ENCODE measurements at places on chromosomes 4 and X.

DNA sequence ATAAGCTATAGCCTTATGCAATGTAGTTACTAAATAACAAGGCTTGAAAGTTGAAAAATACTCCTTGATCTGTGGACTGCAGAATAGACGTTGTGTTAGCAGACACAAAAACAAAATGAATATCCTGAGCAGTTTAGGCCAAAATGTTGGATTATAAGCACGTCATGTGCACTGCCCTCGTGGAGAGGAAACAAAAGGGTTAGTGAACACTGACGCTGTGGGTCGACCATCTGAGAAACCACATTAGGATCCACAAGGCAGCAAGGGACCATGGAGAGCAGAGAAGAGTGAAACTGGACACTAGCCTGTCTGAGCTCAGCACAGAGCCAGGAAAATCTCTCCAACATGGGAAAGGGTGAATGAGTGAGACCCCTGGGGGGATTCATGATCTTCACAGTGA is 145.3 kb downstream of the DTHD1 start:
- no peak for DNase-seq

GRCh38 chr4:4461850-4462249 is 74.9 kb downstream of the NSG1 start:
- no peak for DNase-seq

GRCh38 chr4:89411539-89412309 is 104.1 kb upstream of the GPRIN3 start:
- no peak for DNase-seq

DNA sequence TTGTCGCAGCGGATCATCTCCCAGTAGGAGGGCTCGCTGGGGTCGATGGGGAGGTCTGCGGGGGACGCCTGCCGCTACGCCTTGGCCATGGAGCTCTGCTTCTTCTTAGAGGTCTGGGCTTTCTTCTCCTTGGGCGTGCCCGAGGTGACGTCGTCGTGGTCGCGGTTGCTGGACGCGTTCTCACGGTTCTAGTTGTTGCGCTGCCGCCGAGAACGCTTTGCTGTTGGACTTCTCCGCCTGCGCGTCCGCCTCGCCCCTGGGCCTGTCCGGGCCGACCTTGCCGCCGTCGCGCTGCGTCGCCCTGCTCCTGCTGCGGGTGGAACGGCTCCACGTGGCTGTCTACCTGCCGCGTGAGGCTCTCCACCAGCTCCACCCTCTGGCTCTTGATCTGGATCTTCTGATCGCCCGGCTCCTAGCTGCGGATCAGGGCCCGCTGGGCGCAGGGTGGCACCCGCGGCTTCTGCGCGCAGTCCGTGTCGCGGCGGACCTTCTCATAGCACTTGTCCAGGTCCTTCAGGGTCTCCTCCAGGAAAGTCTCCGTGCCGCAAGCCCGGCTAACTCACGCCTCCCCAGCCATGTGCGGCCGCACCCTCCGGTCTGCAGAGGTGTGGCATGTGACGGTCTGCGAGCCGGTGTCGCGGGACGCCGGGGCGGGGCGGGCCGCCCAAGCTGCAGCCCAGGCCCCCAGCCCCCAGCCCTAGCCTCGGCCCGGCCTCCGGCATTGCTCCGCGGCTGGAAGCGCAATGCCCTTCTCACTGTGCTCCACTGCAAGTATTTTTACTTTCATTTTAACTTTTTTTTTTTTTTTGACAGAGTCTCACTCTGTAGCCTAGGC is 40.5 kb upstream of the OGT start:
- no peak for DNase-seq

GRCh38 chr4:109721033-109721432 is 8.8 kb downstream of the PLA2G12A start:
- DNase-seq, result no peak

DNA sequence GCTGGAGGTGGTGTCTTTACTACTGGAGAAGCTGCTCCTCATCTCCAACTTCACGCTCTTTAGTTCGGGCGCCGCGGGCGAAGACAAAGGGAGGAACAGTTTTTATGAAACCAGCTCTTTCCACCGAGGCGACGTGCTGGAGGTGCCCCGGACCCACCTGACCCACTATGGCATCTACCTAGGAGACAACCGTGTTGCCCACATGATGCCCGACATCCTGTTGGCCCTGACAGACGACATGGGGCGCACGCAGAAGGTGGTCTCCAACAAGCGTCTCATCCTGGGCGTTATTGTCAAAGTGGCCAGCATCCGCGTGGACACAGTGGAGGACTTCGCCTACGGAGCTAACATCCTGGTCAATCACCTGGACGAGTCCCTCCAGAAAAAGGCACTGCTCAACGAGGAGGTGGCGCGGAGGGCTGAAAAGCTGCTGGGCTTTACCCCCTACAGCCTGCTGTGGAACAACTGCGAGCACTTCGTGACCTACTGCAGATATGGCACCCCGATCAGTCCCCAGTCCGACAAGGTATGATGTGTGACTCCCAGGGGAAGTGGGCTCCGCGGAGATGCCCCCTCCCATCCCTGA is 634 bp downstream of the LRAT start:
- no peak for DNase-seq

DNA sequence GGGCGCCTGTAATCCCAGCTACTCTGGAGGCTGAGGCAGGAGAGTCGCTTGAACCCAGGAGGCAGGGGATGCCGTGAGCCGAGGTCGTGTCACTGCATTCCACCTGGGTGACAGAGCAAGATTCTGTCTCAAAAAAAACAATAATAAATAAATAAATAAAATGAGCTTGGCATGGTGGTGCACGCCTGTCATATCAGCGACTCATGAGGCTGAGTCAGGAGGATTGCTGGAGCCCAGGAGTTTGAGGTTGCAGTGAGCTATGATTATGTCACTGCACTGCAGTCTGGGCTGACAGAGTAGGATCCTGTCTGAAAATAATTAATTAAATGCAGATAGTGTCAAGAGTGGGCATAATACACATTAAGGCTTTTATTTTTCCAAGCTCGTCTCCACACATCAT is 77.5 kb downstream of the DHRSX start:
- DNase-seq, result no peak

GRCh38 chr4:86896596-86896995 is 4.4 kb upstream of the C4orf36 start:
- no peak for DNase-seq

- no peak for DNase-seq
These were observed 235.0 kb downstream of the MAML3 start for GRCh38 chr4:139919004-139919403.

- DNase-seq, result no peak
These were observed 131.2 kb upstream of the HHIP start for GRCh38 chr4:144514736-144515135.

DNA sequence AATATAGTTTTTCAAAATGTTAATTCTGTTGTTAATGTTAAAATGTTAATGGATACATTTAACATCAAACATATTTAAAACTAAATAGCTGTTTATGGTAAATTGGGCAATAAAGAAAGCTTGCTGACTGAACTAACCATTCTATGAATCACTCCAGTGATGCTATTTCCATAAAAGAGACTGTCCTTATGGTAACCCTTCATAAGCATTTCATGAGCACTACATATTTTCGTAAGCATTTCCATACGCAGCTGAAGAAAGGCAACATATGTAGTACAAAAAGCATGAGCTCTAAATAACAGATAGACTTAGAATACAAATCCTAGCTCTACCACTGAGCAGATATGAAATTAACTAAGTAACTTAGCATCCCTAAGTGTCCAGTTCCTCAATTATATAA is 188.9 kb downstream of the COL25A1 start:
- DNase-seq, result peak; percentile 84

DNA sequence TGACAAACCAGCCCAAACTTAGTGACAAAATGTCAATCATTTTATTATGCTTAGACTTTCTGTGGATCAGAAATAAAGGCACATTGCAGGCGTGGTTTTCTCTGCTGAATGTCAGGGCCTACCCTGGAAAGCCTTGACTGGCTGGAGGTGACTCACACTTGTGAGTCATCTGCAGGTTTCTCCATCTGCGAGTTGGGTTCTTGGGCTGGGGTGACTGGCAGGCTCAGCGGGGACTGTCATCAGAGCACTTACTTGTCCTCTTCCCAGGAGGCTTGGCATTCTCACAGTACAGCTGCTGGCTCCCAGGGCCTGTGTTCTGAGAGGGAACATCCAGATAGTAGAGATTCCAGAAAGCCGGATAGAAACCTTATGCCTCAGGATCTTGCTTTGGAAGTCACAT is 153.8 kb upstream of the AGA start:
- DNase-seq, result peak; percentile 36

- no peak for DNase-seq
These were observed 83.4 kb upstream of the FAM47B start for GRCh38 chrX:34859191-34859590.

- DNase-seq, result no peak
These were observed 21.5 kb downstream of the UVSSA start for GRCh38 chr4:1368421-1369090.

GRCh38 chrX:144259054-144259453 is 375.2 kb downstream of the UBE2NL start:
- no peak for DNase-seq

DNA sequence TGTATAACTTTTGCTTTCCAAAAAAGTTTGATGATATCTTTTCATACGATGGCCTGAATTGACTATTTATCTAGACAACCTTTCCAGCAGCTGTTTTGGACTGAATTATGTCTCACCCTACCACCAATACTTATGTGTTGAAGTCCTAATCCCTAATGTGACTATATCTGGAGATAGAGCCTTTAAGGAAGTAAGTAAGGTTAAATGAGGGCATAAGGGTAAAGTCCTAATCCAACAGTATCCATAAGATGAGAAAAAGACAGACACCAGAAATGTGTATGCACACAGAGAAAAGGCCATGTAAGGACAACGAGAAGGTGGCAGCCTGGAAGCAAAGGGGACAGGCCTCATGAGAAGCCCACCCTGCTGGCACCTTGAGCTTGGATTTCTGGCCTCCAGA is 86.6 kb upstream of the PPARGC1A start:
- no peak for DNase-seq

DNA sequence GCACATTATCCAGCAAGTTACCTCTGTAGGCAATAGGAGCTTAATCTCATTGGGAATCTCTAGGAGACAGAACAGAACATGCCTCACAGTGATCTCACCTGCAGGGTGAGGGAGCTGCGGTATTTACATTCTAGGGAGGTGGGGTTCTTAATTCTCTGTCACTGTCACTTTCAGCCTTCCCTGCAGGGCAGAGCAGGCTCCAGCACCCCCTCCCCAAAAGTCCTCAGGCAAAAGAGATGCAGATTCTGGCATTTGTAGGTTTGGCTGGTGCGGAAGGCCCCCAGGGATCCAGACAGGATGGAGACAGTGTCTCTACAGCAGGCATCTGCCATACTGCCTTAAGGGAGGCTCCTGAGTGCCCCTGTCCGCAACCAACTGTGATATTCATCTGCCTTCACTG is 166.4 kb upstream of the ATP6AP2 start:
- no peak for DNase-seq

DNA sequence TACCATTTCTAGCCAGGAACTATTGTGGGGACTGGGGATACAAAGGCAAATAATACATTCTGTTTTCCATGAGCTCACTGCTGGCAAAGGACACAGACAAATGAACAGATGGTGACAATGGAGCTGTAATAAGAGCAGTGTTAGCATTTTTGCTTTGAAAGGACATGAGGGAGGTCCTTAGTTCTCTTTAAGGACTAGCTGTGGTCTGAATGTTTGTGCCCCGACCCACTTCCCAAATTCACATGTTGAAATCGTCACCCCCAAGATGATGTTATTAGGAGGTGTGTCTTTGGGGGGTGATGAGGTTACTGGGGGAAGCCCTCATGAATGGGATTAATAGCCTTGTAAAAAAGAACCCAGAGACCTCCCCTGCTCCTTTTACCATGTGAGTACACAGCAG is 30.3 kb downstream of the CCNG2 start:
- no peak for DNase-seq

GRCh38 chrX:155148724-155149537 is 67.3 kb upstream of the VBP1 start:
- no peak for DNase-seq

DNA sequence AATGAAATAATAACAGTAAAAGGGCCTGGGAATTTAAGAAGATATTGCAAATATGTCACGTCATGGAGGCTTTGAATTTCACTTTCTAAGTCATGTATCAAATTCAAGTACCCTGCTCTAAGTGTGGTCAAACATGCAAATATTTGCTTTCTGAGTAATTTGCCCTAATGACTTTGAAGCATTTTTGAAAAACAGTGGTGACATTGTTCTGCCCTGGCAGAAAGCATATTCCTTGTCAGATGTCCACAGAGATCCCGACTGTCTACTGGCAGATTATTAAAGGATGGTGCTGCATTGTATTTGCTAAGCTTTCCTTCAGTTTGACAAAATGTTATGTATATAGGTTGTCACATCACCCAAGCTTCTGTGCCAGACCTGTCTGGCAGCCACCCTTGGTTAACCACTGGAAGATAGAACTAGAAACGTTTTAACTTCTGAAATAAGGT is 92.5 kb downstream of the ANK2 start:
- DNase-seq, result no peak

DNA sequence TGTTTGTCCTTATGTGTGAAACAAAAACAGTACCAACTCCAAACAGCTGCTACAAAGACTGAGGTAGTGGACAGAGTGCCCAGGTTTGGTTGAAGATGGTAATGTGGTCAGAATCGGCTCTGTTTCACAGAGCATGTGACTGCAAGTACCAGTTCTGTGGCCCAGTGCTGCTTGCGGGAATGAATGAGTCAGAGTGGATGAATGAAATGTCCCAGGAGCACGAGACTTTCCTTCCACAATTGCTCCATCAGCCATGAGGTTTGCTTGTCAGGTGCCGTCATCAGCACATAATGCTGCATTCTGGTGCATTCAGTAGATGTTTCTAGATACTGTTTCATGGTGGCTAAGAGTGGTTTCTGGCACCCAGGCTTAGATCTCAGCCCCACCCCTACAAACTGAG is 84.2 kb downstream of the GPR143 start:
- no peak for DNase-seq

DNA sequence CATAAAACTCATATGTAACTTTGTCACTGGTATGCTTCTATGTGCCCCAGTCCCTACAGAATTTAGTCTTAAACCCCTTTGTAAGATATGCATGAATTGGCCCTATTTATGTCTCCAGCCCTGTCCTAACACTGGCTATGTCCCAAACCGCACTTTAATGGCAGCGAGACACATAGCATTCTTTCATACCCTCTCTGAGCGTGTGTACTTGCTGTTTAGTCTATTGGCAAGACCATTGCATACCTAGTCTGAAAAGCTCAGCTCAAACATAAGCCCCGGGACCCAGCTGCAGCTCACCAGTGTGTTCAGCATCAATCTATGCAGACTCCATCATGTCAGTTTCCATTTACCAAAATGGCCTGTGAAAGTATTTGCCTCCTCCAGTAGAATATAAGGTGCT is 1018.4 kb upstream of the TENM3 start:
- no peak for DNase-seq

DNA sequence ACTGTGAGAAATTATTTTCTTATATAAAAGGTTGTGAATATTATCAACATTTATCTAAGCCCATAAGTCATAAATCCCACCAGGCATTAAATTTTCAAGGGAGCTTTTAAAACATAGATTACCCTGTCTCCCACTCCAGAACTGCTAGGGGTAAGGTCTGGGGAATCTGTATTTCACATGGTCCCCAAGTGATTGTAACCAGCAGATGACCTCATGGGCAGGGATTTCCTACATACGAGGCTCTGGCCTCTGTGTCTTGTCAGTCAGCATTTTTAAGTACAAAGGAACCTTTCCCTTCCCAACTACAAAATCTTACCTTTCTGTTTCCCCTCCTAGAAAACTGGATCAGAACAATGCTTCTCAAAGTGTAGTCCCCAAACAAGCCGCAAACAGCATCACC is 188.6 kb downstream of the TSPAN5 start:
- DNase-seq, result no peak

All from fibroblast of skin of left quadriceps (primary cell).